ENCODE measurements at places on chromosomes 1 and 21.

DNA sequence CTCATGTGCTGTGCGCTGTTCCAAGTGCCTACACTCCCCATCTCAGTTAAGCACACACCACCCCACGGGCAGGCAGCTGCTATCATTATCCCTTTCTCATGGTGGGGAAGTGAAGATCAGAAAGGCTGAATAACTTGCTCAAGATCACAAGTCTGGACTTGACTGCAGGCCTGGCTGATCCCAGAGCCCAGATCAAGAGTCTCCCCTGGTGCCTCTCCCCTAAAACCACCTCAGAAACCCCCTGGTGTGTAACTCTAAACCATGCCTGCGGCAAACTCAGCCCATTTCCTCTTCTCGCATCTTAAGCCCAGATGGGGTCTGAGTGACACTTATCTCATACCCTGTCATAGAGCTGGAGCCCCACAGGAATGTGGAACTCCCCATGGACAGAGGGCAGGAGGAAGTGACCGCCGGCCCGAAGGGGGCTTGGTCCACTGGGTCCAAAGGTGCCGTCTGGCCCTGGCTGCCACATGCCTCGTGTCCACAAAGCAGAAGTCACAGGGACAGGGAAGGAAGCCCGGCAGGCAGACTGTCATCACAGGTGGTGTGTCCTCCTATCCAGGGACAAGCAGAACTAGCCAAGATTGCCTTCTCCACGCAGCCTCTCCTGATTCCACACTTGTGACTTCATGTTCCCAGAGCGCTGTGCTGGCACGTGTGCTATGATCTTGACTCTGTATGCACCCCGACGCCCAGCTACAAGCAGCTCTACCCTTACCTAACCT, 92.1 kb downstream of the SYF2 start:
- DNase-seq = no peak

GRCh38 chr1:80825067-80825466, 975.7 kb upstream of the ADGRL2 start:
- DNase-seq = no peak

DNA sequence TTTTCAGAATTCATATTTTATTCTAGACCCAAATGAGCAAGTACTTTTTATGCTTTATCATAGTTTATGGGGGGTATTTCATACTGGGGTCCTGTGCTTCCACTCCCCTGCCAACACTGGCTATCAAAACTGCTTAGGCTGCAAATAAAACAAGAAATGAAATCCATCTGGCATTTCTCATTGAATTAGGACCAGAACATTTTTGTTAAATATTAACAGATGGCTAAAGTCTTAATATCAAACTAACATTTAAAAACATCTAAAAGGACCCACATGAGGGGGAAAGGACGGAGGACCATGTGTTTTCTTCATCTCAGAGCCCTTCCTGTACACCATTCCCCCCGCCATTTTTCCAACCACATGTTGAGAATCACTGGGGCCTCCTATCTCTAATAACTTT, 167.5 kb upstream of the C1orf105 start:
- DNase-seq = no peak

GRCh38 chr1:230977761-230978490, 735 bp downstream of the TTC13 start:
- peak; percentile 5 for DNase-seq

DNA sequence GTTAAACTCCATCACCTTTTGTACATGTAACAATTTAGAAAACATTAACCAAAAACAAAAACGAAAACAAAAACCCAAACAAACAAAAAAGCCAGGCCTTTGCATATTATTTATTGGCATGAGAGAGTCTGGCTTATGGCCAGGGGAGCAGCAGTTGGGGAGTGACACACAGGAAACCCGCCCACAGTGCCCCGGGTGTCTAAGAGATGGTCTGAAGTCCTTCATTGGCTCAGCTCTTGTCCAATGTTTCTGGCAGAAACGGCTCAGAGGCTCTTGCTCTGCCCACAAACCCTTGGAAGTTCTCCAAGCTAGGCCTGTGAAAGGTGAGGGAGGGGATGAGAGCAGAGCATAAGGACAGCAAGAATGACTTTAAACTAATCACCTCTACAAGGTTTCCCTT, 131.5 kb downstream of the CNIH3 start:
- no peak for DNase-seq

Data from stimulated activated CD4-positive, alpha-beta T cell treated with anti-CD3 and anti-CD28 coated beads, TNF-alpha, amount 100 ng/mL, for 4 hours (primary cell).